ENCODE measurements at places on chromosomes 6 and 20. TPM values are rescaled to one million over a fixed set of nuclear protein-coding genes. Genes with fewer than 3 reads are reported as not detected.
A peak's percentile ranks its signal among the peaks of the same experiment; 100 is the strongest.

The PNPLA1 gene
- total RNA-seq, result not detected

GRCh38 chr6:30074331-30075093 lies 1.1 kb downstream of the RNF39 start:
- peak overlapping the region; percentile 82 for H3K4me3 ChIP-seq
- no peak for DNase-seq
- peaks cover 3% of the 10 kb centered on the region for H3K36me3 ChIP-seq
- peaks cover 68% of the 10 kb centered on the region for H3K27me3 ChIP-seq
- H3K4me1 ChIP-seq, result peaks cover 54% of the 10 kb centered on the region

The MUCL3 gene
- not detected for total RNA-seq

DNA sequence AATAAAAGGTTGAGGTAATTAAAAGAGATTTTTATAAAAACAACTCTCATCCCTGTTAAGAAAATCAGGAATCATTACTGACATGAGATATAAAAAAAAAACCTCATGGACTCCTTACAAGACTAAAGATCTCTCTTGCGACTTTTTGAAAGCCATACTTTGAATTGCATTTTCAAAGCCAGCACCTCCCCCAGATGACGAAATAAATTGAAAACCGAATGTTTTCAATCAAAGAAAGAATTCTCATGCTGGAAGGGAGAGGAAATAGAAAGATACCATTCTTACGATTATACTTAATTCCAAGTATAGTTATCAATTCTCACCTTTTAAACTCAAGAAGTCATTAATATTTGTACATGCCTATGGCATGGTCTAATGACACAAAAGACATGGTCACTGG lies 452.3 kb downstream of the GJA1 start:
- H3K4me3 ChIP-seq, result no peak overlapping the region
- H3K4me1 ChIP-seq, result no peaks in the 10 kb centered on the region
- H3K27me3 ChIP-seq, result no peaks in the 10 kb centered on the region
- no peak for DNase-seq

DNA sequence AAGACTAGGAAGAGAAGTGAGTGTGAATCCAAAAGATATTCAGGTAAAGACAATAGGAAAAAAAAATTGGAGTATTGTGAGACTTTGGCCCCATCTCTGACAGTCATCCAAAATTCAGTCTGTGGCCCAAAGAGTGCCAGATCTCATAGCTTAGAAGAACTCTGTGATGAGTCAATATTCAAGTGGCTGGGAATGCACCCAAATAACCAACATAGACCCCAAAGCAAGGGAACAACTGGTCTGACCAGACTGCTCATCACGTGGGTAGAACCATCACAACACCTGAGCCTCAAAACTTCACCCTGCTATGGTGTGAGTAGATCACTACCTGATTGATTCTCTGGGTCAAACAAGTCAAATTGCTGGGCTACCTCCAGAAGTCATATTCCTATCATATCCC lies 51.1 kb upstream of the TRDN start:
- H3K36me3 ChIP-seq, result no peaks in the 10 kb centered on the region
- H3K4me1 ChIP-seq, result no peaks in the 10 kb centered on the region
- no peak overlapping the region for H3K4me3 ChIP-seq
- no peak overlapping the region for H3K27ac ChIP-seq
- H3K27me3 ChIP-seq, result no peaks in the 10 kb centered on the region

The CRIP3 gene
- total RNA-seq, result 0.90 TPM

The MUC22 gene
- not detected for total RNA-seq

DNA sequence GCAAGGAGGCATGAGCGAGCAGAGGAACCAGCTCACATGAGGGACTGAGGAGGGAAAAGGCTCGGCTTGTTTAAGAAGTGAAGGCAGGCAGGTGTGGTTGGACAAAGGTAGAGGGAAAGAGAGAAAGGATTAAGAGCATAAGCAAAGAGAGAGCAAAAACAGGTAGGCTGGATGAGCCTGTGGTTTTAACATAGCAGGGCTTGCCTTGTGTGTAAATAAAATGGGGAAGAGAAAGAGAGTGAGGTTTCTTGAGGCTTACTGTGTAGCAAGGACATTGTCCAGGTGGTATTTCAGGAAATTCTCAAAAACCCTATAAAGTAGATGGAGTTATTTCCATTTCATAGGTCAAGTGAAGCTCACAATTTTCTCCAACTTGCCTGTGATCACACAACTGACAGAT lies 93.9 kb upstream of the HDAC2 start:
- H3K27me3 ChIP-seq, result peaks cover 10% of the 10 kb centered on the region
- H3K36me3 ChIP-seq, result no peaks in the 10 kb centered on the region
- DNase-seq, result no peak
- H3K4me1 ChIP-seq, result no peaks in the 10 kb centered on the region
- no peak overlapping the region for H3K27ac ChIP-seq

GRCh38 chr6:163522033-163522432 lies 107.5 kb downstream of the QKI start:
- H3K4me3 ChIP-seq, result no peak overlapping the region
- H3K27ac ChIP-seq, result no peak overlapping the region
- no peaks in the 10 kb centered on the region for H3K36me3 ChIP-seq
- peaks cover 26% of the 10 kb centered on the region for H3K4me1 ChIP-seq

The FITM2 gene
- total RNA-seq, result 3.1 TPM

The HLA-DQA2 gene
- total RNA-seq, result 1.2 TPM

DNA sequence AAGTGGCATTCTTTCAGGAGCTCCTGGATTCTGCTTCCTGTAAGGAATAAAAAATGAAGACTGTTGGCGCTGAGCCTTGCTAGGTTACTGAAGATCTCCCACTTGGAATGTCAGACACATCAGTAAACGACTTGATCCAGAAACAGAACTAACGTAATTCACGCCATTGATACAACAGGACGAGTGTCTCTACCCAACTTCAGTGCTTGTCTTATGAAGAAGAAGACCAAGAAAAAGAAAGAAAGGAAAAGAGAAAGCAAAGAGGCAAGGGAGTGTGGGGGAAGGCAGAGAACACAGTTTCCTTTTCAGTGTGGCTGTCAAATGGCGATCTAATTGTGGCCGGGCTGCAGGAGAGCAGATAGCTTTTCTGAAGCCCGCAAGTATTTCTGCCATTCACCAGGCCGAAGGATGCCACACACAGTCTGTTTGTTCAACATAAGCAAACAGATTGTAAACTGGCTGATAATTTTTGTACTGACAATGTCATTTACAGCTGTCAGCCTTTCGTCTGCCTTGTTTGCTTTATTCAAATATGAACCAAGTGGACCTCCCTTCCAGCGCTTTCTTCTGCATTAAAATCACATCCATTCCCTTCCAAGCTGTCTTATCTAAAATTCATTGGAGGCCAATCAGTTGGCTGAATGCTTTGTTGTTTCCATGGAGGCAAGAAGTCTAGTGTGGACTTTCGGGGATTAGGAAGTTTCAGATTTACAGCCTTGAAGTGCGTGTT lies 180.6 kb downstream of the FOXA2 start:
- H3K27ac ChIP-seq, result no peak overlapping the region
- DNase-seq, result no peak
- peak overlapping the region; percentile 65 for H3K4me3 ChIP-seq
- H3K27me3 ChIP-seq, result peaks cover 14% of the 10 kb centered on the region
- H3K4me1 ChIP-seq, result peaks cover 21% of the 10 kb centered on the region
- no peaks in the 10 kb centered on the region for H3K36me3 ChIP-seq

The BTN3A1 gene
- total RNA-seq, result 62.8 TPM

The MEP1A gene
- total RNA-seq, result not detected

GRCh38 chr6:135173242-135173988 lies 7.7 kb upstream of the MYB start:
- DNase-seq, result no peak
- peaks cover 1% of the 10 kb centered on the region for H3K36me3 ChIP-seq
- peaks cover 67% of the 10 kb centered on the region for H3K4me1 ChIP-seq
- no peaks in the 10 kb centered on the region for H3K27me3 ChIP-seq

- H3K27ac ChIP-seq, result no peak overlapping the region
- no peaks in the 10 kb centered on the region for H3K36me3 ChIP-seq
- peak; percentile 49 for DNase-seq
- peaks cover 19% of the 10 kb centered on the region for H3K27me3 ChIP-seq
- peak overlapping the region; percentile 37 for H3K4me3 ChIP-seq
Observed at GRCh38 chr20:54668271-54669039, 193.1 kb downstream of the DOK5 start.

The COL9A1 gene
- total RNA-seq, result not detected

DNA sequence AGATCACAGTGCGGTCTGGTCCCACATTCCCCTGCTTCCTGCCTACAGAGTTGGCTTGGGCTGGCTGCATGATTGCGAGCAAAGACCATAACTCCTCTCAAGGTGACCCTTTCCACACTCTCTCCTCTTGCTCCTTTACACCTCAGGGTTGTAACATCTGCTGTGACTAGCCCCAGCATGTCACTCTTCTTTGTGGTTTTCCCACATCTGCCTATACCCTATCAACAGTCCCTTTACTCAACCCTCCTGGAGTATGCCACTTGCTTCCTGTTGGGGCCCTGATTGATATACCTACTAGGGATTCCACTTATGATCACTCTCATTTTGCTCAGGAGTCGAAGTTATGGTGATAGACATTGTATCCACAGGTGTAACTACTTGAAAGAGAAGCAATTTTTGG lies 58.9 kb upstream of the SGK1 start:
- no peak overlapping the region for H3K4me3 ChIP-seq
- H3K36me3 ChIP-seq, result no peaks in the 10 kb centered on the region
- no peaks in the 10 kb centered on the region for H3K27me3 ChIP-seq
- H3K4me1 ChIP-seq, result peaks cover 69% of the 10 kb centered on the region
- no peak for DNase-seq

GRCh38 chr6:15340775-15341174 lies 94.9 kb downstream of the JARID2 start:
- no peaks in the 10 kb centered on the region for H3K27me3 ChIP-seq
- peaks cover 89% of the 10 kb centered on the region for H3K4me1 ChIP-seq
- peak overlapping the region; percentile 84 for H3K4me3 ChIP-seq
- no peak for DNase-seq
- H3K27ac ChIP-seq, result peak overlapping the region; percentile 95

DNA sequence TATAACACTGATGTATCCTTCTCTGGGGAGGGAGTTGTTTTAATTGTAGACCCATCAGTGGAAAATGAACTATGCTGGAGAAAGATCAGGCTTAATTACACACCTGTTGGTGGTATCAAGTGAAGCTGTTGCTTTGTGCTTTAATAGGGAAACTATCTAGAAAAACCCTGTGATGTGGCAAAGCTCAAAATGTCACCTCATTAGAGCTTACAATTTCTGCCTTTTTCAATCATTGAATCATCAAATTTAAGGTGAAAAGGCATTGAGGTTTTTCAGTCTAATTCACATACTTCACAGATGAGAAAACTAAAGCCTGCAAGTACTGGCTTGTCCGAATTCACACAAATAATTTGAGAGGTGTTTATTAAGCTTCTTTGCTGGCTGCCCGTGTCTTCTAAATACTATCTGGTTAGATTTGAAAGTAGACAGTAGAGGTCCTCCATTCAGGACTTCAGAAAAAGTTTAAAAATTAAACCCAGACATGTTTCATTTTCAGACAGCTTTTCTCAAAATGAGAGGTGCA lies 143.3 kb upstream of the MAP3K7 start:
- no peaks in the 10 kb centered on the region for H3K4me1 ChIP-seq
- H3K27ac ChIP-seq, result no peak overlapping the region
- no peak overlapping the region for H3K4me3 ChIP-seq
- H3K36me3 ChIP-seq, result no peaks in the 10 kb centered on the region
- no peak for DNase-seq
- H3K27me3 ChIP-seq, result peaks cover 12% of the 10 kb centered on the region

DNA sequence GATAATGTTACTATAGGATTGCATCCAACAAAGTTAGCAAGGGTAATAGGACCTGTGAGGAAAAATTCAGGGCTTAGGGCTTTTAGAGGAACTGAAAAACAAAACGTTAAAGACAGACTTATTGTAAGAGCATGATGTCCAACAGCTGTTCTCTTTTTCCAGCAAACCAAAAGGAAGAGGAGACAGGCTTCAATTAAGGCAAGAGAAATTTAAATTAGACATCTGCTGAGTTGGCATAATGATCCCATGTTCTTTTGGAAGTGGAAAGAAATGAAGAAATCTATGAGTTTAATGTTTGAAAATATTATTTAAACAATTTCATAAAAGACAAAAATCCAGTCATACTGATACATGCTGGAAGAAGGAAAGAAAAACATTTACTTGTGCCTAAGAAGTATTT lies 95.7 kb upstream of the HMGCLL1 start:
- H3K4me3 ChIP-seq, result no peak overlapping the region
- H3K4me1 ChIP-seq, result no peaks in the 10 kb centered on the region
- H3K36me3 ChIP-seq, result no peaks in the 10 kb centered on the region
- H3K27me3 ChIP-seq, result no peaks in the 10 kb centered on the region
- H3K27ac ChIP-seq, result no peak overlapping the region

The TMEM200A gene
- total RNA-seq, result 0.53 TPM

GRCh38 chr6:148342350-148343046 lies at the start of gene SASH1:
SASH1 (plus strand) TSS chr6:148342838; CDS start chr6:148343068, 230 bp downstream.
- peak within 1 kb of the TSS; percentile 48 for H3K27ac ChIP-seq
- H3K36me3 ChIP-seq, result peaks cover 2% of the 10 kb centered on the region
- peak within 1 kb of the TSS; percentile 86 for H3K4me3 ChIP-seq
- peaks cover 46% of the 10 kb centered on the region for H3K27me3 ChIP-seq

The DNMT3B gene
- 2.6 TPM for total RNA-seq

DNA sequence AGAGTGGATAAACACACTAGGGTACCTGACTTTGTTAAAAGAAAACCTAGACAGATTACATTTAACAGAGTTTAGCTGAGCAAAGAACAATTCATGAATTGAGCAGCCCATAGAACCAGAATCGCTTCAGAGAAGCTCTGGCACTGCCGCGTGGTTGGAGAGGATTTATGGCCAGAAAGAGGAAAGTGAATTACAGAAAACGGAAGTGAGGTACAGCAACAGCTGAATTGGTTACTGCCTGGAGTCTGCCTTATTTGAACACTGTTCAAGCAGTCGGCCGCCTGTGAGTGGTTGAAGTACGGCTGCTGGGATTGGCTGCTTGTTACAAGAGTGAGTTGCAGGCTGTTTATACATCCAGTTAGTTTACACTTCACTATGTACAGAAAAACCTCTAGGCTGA lies 253.8 kb upstream of the CDYL start:
- peaks cover 38% of the 10 kb centered on the region for H3K27me3 ChIP-seq
- H3K36me3 ChIP-seq, result no peaks in the 10 kb centered on the region
- H3K4me1 ChIP-seq, result no peaks in the 10 kb centered on the region

- no peak overlapping the region for H3K27ac ChIP-seq
- peaks cover 9% of the 10 kb centered on the region for H3K27me3 ChIP-seq
- H3K36me3 ChIP-seq, result peaks cover 3% of the 10 kb centered on the region
- H3K4me3 ChIP-seq, result no peak overlapping the region
- DNase-seq, result no peak
Observed at GRCh38 chr20:57712851-57713504, 3.2 kb upstream of the PMEPA1 start.

GRCh38 chr6:16374461-16375200 lies 136.2 kb downstream of the GMPR start:
- DNase-seq, result no peak
- H3K27me3 ChIP-seq, result no peaks in the 10 kb centered on the region
- no peak overlapping the region for H3K4me3 ChIP-seq
- H3K36me3 ChIP-seq, result no peaks in the 10 kb centered on the region

- peak overlapping the region; percentile 50 for H3K27ac ChIP-seq
- DNase-seq, result no peak
- H3K4me1 ChIP-seq, result peaks cover 91% of the 10 kb centered on the region
- peak overlapping the region; percentile 83 for H3K4me3 ChIP-seq
- no peaks in the 10 kb centered on the region for H3K27me3 ChIP-seq
Observed at GRCh38 chr6:90186026-90186425, 110.6 kb downstream of the BACH2 start.

- DNase-seq, result no peak
- H3K27ac ChIP-seq, result no peak overlapping the region
- no peak overlapping the region for H3K4me3 ChIP-seq
- no peaks in the 10 kb centered on the region for H3K4me1 ChIP-seq
- H3K36me3 ChIP-seq, result no peaks in the 10 kb centered on the region
Observed at GRCh38 chr20:63402860-63403220, 41.7 kb upstream of the CHRNA4 start.

The VNN1 gene
- not detected for total RNA-seq

Measured in activated T-cell treated with anti-CD3 and anti-CD28 coated beads, Interleukin-2, amount 50 U/mL, for 72 hours (primary cell).